ENCODE measurements at places on chromosomes 1 and 21.

DNA sequence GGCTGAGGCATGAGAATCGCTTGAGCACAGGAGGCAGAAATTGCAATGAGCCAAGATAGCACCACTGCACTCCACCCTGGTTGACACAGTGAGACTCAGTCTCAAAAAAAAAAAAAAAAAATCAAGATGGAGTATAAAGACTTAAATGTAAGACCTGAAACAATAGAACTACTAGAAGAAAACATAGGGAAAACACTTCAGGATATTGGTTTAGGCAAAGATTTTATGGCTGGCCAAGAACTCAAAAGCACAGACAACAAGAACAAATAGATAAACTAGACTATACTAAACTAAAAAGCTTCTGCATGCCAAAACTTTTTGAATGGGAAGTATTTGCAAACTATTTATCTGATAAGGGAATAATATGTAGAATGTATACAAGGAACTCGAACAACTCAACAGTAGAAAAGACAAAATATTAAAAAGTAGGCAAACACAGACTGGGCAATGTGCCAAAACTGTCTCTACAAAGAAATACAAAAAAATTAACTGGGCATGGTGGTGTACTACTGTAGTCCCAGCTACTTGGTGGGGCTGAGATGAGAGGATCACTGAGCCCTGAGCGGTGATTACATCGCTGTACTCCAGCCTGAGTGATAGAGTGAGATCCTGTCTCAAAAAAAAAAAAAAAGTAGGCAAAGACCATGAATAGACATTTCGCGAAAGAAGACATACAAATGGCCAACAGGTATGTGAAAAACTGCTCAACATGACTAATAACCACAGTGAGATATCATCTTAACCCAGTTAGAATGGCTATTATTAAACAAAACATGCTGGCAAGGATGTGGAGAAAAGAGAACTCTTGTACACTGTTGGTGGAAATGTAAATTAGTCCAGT, 25.3 kb downstream of the DTL start:
- no peak for DNase-seq

DNA sequence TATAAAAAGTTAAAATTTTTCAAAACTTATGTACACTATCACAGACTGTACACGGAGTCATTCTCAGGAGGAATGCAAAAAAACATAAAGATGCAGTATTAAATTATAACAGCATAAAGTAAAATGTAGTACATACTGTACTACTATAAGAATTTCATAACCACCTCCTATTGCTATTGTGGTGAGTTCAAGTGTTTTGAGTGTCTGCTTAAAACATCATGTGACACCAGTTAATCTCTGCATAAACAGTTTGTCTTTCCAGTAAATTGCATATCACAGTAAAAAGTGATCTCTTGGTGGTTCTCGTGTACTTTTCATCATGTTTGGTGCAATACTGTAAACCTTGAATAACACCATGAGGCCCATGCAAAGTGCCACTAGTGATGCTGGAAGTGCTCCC, 45.2 kb downstream of the SDCCAG8 start:
- DNase-seq = no peak

DNA sequence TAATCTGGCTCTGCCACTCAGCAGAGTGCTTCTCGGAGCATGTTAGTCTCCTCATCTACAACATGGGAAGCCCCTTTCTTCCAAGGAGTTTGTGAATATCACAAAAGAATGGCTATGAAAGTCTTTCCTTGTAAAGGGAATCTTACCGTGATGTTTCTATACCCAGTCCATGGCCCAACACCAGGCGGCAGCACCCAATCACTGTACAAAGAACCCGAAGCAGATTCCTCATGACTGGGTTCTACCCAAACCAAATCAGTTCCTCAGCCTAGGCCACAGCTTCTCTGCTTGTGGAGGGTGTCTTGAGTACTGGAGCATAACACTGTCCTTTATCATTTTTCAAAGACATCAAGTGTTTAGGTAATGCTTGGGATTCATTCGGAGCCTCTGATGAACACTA, 16.6 kb upstream of the SLFNL1 start:
- no peak for DNase-seq

- DNase-seq = no peak
These were observed 670.9 kb upstream of the NR5A2 start for GRCh38 chr1:199356561-199356960.

GRCh38 chr1:15952317-15953258, 23.3 kb downstream of the ZBTB17 start:
- DNase-seq = peak; percentile 97

DNA sequence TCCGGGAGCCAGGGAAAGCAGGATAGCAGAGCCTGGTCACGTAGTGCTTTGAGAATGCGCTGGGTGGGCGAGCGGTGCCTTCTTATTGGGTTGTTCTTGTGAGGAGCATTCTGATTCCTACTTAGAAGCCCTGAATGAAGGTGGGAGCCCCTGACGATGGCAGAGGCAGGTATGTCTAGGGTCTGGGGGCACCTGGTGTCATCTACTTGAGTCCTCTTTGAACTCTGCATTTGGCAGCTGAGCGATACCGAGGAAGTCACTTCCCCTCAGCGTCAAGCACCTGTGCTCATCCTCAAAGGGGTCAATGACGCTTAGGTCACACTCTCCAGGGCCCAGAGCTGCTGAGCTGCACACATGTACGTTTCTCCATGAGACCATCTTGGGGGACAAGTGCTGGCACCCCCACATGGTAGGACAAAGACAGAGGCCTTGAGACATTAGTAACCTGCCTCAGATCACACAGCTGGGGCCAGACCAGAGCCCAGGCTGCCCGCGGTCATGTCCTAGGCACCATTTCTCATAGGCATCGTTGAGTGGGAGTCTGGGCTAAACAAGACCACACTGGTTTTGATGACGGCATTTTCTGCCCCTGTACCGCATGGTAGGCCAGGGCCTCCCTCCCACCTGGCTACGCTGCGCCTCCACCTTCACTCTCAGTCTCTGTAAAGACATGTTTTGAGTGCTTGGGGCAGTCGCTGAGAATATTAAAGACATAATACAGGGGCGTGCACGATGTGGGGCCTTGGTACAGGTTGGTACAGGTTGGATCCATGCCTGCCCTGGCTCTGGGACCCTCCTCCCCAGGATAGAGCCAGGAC, 69.1 kb upstream of the ABCG1 start:
- DNase-seq = no peak

GRCh38 chr1:218330043-218330623, 15.0 kb upstream of the TGFB2 start:
- DNase-seq = peak; percentile 48

DNA sequence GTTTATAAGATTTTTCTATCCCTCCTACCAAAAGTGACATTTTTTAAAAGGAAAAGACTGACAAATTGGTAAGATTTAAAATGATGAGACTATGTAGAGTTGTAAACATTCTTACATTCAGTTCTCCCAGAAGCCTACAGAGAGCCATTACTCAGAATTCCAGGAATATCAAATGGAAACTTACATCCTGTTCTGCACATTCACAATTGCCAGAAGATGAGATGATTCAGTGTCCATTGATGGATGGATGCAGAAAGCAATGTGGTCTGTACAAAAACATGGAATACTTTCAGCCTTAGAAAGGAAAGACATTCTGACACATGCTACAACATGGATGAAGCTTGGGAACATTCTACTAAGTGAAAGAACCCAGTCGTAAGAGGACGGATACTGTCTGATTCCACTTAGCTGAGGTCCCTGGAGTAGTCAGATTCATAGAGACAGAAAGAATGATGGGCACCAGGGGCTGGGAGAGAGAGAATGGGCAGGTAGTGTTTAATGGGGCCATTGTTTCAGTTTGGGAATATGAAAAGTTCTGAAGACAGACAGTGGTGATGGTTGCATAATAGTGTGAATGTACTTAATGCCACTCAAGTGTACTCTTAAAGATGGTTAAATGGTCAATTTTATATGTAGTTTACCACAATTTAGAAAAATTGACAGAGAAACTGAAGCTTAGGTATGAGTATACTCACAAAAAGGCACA, 16.6 kb downstream of the MX1 start:
- DNase-seq = peak; percentile 42

DNA sequence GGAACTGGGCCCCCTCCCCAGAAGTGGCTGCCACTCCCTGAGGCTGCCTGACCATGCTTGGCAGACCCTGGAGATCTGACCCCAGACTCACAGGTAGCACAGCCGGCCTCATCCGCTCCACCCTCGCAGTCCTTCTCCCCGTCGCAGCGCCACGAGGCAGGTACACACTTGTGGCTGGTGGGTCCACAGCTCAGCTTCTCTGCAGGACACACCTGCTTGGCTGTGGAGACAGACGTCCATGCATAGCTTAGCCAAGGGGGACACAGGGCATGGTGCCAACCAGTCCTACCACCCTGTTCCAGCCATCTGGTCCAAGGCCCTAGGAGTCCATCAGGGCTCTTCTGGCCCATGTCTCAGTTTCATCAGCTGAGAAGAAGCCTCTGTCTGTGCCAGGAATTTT, 42.2 kb upstream of the MAGOH start:
- DNase-seq = no peak

DNA sequence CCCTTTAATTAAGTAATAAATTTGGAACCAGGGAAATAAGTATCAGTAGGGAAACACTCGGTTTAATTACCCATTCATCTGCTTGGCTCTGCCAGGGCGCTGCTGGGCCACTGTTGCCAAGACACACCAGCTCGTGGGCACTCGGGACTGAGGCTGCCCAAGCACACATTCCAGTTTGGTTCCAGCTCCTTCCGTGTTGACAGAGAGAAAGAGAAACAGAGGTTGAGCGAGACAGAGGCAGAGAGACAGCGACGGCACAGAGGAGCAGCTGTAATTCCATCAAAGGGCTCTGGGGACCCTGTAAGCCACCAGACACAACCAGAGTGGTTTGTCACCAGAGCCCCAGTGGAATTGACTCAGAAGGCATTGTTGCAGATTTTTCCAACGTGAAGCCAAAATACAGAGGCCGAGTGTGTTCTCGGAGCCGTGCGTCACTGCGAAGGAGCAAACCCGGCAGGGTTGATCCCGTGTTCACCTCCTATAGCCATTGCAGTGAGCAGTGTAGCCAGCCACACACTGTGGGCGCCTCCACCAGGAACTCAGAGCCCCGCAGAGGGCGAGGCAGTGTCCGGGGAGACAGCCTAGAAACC, 33.5 kb downstream of the SYF2 start:
- peak; percentile 87 for DNase-seq

GRCh38 chr1:7985851-7986612, 24.5 kb downstream of the PARK7 start:
- no peak for DNase-seq

- DNase-seq = peak; percentile 55
These were observed 16.0 kb upstream of the EPS15 start for GRCh38 chr1:51535006-51535592.

DNA sequence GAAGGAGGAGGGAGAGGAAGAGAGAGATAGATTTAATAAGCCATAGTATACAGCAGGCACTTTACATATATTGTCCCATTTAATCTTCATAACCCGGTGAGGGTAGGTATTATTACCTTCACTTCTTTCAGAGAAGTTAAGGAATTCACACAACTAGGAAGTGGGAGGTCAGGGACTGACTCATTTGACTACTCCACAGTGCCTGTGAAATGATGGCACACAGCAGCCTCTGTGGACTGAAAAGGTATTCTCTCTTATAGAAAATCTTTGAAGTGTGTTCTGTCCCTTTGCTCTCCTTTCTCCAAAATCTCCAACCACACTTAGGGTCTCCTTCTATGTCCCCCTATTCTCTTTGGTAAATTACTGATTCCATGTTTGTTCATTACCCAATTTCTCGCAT, 23.9 kb downstream of the PALMD start:
- no peak for DNase-seq

DNA sequence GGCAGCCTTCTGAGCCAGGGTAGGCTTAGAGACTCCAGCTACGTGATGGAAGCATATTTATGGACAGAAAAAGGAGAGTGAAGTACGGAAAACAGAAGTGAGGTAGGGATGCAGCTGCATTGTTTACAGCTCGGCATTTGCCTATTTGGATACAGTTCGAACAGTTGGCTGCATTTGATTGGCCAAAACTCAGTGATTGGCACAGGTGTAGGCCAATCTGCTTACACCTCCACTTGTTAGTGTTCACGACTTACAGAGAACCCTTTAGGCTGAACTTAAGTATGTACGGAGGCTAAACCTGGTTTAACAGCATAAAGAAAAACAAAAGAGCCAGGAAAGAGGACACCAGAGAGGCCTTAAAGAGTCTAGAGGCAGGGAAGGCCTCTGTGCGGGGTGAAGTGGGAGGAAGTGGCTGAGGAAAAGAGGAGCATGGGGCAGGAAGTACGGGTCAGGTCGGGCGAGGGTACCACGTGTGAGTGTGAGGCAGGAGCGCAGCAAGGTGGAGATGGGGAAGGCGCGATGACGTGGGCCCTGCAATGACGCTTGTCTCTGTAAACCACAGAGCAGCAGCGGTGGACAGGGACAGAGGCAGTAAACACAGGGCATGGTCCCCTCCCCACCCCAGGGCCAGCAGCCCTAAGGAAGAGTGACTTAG, 32.0 kb downstream of the RSPH1 start:
- peak; percentile 43 for DNase-seq

- no peak for DNase-seq
These were observed 7.3 kb downstream of the RGS16 start for GRCh38 chr1:182596934-182597333.

GRCh38 chr1:228000836-228001563, 5.8 kb upstream of the WNT3A start:
- DNase-seq = no peak

DNA sequence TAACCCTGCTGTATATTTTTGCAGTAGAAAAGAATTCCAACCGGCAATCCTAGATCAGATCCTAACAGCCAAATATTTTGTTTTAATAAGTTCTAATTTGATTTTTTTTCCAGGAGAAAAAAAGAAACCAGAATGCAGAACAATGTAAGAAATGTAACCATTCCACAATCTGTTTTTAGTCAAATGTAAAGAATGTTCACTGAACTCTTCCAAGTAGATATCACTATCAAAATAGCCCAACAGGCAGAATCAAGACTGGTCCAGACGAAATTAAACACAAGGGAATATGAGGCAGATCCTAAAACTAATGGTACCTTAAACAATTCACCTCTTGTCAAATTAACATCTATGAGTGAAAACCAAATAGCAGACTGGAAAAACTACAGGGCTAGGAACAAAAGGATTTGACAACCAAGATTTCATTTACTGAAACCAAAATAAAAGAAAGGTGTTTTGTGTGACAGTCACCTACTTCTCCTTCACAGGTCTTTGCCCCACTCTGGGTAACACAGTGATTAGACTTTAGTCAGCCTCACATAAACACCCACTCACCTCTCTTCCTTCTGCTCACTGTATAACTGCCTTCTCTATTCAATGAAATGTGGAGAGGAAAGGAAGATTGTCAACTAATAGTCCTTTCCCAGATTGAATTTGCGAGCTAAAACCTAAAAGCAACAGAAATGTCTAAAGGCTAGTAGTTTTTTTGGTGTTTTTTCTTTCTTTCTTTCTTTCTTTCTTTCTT, 137.9 kb downstream of the FAF1 start:
- peak; percentile 22 for DNase-seq

- no peak for DNase-seq
These were observed 2.1 kb upstream of the LEMD1 start for GRCh38 chr1:205423814-205424399.

DNA sequence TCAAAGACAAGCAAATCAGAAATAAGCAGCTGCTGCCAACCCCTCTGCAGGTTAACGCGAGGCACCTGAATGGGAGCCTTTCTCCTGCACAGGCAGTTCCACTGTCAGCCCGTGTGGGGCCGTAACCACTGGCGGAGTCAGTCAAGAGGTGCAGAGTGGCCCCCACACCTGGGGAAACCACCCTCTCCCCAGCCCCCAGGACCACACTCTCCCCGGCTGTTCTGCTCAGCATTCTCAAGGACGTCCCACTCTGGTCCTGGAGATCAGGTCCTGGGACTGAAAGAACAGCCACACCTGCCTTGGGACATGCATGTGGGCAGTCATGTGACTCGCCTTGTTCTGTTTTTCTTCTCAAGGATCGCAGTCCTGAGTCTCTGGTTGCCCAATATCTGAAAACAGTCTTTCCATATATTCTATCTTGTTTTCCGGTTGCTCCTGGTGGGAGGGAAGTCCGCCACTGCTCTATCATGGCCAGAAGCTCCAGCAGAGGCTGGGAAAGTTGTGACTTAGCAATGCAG, 252.5 kb downstream of the PTPRU start:
- DNase-seq = no peak

Measured in fibroblast of skin of back (primary cell).